ENCODE measurements at places on chromosomes 5 and 9.

GRCh38 chr9:86246752-86247161, 12.7 kb downstream of the C9orf153 start:
- DNase-seq = no peak

DNA sequence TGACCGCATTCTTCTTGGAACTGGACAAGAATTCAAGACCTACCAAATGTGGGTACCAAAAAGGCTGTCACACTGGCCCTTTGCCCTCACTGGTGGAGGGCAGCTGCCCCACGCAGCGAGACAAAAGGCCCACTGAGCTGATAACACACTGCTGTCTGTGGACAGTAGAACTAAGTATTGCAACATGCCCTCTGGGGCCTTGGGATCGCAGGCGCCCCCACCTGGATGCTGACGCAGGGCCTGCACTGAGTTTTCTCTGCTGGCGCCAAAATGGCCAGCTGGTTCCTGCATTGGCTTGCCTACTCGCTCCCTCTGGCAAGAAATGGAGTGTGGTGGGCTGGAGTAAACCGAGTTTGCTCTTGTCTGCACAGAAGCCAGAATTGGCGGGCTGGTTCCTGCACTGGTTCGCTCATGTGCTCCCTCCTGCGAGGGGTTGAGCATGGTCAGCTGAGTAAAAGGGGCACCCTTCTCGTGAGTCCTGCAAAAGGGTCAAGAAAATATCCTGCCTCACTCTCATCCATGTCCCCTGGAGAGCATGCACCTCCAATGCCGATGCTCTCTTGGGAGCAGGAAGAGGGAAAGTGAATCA, 55.7 kb downstream of the NXNL2 start:
- no peak for DNase-seq

- DNase-seq = no peak
Measured at GRCh38 chr5:5432020-5432707, 9.7 kb downstream of the ICE1 start.

DNA sequence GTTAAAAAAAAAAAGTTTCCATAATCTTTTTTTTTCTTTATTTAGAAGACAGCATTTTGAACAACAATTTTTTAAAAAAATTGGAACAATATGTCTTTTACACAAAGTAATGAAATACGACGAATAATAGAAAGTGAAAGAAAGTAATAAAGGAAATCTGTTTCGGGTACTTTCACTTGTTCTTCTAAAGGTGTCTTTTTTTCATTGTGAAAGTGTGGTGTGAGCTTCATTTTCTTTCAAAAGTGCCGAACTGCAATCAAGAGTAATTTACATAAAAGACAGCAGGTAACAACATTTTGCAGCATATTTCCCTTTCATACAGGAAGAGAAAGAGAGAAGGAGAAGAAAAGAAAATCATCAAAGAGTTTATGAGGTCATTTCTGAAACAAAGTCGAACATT, 159.7 kb upstream of the CDH12 start:
- DNase-seq = no peak

GRCh38 chr5:1231354-1231905, 6.2 kb downstream of the SLC6A18 start:
- no peak for DNase-seq

DNA sequence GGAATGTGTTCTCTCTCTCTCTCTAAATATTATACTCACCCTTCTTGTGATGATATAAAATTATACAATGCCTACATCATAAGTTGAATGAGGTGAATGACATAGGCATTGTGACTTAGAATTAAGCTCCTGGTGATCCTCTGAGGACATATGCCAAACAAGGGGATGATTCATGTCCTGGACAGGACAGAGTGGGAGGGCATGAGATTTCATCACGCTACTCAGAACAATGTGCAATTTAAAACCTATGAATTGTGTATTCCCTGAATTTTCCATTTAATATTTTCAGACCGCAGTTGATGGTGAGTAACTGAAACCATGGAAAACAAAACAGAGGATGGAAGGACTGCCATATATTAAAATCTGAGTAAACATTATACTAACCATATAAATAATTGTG, 782.2 kb upstream of the NUDT12 start:
- DNase-seq = no peak

DNA sequence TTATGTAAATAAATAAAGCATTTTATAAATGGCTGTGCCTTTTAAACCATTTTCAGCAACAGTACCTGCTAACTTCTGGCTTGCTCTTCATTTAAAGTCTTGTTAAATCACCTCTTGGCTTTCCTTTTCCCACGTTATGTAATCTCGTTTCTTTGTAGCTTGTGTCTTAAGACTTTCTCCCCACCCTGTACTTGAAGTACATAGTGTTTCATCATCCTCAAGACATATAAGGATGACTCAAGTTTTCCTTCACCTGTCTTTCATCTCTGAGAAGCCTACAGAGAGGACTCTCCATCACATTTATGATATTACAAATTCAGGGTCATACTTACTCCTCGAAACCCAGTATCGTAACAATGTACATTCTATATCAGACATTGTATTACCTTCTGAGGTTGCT, 33.9 kb downstream of the PRELID2 start:
- no peak for DNase-seq

GRCh38 chr5:9625286-9625685, 4.9 kb downstream of the TAS2R1 start:
- no peak for DNase-seq

DNA sequence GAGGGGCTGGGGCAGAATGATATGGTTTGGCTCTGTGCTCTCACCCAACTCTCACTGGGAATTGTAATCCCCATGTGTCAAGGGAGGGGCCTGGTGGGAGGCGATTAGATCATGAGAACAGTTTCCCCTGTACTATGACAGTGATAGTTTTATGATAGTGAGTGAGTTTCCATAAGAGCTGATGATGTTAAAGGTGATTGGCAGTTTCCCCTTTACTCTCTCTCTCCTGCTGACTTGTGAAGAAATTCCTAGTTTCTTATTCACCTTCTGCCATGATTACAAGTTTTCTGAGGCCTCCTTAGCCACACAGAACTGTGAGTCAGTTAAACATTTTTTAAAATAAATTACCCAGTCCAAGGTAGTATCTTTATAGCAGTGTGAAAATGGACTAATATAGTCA, 120.4 kb upstream of the CDH9 start:
- no peak for DNase-seq

DNA sequence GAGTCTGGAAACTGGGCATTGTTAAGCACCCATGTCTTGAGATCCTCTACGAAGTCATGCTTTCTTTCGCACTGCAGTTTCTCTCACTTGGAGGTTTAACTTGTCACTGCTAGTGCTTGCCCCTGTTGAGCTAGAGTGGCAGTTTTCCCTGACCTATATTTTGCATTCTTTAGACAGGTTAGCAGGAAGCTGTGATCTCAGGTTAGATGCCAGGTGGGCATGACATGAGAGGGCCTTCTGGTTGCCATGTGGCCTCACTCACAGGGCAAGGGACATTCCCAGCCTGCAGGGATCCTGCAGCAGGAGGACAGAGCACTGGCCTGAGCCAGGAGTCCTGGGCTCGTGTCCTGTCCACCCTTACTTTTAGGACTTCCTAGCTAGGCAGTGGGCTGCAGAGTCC, 28.6 kb downstream of the SLC36A1 start:
- DNase-seq = no peak

GRCh38 chr9:79577969-79578723, 6.4 kb downstream of the TLE4 start:
- DNase-seq = no peak

DNA sequence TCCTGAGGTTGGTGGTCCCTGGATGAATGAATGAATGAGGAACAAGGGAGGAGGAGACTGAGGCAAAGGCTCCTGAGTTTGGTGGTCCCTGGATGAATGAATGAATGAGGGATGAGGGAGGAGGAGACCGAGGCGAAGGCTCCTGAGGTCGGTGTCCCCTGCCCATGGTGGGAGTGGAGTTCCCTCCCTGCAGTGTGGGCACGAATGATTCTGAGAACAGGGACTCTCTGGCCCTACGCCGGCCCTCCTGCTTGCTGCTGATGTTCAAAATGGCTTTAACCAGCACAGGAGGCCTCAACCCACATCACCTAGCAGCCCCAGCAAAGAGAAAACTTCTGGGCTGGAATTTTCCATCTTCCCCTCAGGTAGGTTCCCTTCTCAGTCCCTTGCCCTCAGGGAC, 377.8 kb downstream of the IRX2 start:
- DNase-seq = no peak

DNA sequence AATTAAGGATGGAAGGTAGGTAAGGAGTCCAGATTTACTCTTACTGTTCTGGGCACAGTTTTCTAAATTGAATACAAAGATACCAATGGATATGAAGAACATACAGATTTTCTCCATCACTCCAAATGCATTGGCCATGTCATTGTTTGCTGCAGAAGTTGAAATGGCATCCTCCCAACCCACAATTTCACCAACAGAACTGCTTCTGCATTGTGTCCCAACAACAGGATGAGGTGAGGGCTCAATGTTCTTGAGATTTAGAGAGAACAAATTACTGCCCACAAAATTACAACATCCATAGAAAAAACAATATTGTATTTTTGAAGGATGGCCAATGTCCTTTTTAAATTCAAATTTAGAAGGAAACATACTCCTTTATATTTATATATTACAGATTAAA, 88.9 kb downstream of the NUDT12 start:
- no peak for DNase-seq

GRCh38 chr5:170011751-170012150, 31.5 kb upstream of the INSYN2B start:
- DNase-seq = no peak

Measured in AG04449 (cell line).